ENCODE measurements at places on chromosomes 7 and 10.

- no peak for DNase-seq
These were observed 13.9 kb upstream of the PSAP start for GRCh38 chr10:71864911-71865361.

DNA sequence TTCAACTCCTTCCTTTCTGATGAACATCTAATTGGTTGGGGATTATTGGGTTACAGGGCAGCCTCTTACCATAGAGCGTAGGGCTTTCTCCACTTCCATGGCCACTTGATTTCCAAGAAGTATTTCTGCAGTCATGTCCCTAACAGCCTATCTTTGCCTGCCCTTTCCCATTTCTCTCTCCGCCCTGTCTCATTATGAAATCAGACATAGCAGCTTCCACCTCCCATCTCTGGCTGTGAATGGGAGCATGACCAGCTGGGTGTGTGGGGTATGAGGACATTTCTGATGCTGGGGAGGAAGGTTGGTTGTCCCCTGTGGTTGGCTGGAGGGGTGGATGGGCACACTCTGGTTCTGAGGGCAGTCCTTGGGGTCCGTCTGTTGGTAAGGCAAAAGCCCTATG, 41.2 kb downstream of the ADCYAP1R1 start:
- no peak for DNase-seq

DNA sequence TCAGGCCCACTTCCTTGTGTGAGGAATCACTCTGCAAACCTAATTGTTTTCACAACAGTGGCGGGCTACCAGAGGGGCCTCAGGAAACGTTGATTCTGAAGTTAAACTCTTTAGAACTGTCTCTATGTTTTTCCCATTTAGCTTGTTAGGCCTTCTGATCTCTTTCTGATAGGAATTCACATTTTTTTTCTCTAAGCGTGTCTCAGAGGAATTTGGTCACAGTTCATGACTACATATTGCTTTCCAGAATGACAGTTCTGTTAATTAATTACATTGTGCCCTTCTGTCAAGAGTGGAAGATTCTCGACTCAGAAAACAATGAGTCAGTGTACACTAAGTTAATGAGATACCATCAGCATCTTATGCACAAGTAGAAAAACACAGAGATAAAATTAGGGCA, 469.2 kb upstream of the C7orf33 start:
- no peak for DNase-seq

DNA sequence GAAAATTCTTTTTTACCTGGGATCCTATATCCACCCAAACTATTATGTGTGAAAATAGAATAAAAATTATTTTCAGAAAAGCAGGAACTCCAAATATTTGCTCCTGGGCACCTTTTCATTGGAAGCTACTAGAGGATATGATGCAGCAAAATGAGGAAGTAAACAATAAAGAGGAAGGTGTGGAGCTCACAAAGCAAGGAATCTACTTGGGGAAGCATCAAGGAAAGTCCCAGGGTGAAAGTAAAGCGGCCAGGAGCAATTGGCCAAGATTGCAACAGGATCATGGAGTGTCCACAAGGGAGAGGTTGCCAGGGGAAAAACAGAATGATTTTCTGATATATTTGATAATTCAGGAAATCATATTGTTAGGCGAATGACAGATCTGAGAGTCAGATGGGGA, 80.8 kb downstream of the CARD11 start:
- no peak for DNase-seq

GRCh38 chr10:48472501-48473069, 132.3 kb downstream of the ARHGAP22 start:
- no peak for DNase-seq

GRCh38 chr7:27808626-27809025, 68.7 kb downstream of the TAX1BP1 start:
- DNase-seq = no peak

- no peak for DNase-seq
These were observed 53.8 kb downstream of the KCTD7 start for GRCh38 chr7:66682350-66683093.

GRCh38 chr10:47396311-47396717, 12.2 kb upstream of the ZNF488 start:
- DNase-seq = no peak

- no peak for DNase-seq
These were observed 25.0 kb downstream of the RGS10 start for GRCh38 chr10:119517235-119518141.

DNA sequence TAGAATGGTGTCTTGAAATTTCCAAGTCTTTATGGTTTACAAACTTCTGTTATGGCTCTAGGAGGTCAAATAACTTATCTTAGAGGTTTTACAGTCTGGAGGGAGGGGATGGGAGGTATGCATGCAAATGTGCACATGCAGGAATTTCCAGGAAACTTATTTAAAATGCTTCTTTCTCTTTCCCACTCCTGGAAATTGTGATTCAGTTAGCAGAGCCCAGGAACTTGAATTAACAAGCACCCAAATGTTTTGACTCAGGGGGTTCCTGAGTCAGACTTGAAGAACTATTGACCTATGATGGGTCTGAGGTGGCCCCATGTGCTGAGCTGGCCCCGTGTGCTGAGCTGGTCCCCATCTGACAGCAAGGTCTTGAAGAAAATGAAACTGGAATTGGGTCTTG, 669.4 kb downstream of the INHBA start:
- DNase-seq = no peak

- DNase-seq = no peak
These were observed 49.2 kb upstream of the CPN1 start for GRCh38 chr10:100130831-100131230.

DNA sequence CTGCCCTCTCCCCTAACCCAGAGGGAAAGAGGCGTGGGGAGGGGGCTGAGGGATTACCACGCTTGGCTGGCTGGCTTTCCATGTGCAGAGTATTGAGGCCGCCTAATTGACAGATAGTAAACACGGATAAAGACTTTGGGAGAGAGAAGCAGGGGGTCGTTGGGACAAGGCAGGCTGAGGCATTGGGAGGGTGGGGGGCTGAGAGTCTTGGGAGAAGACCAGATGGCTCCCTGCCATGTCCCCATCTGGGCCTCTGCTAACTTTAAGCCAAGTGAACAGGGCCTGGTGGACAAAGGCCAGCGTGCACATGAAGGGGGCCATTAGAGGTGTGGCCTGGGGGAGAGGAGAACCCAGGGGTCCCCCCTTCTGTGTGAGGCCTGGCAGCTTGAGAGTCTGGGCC, 55.4 kb upstream of the MXI1 start:
- DNase-seq = no peak

DNA sequence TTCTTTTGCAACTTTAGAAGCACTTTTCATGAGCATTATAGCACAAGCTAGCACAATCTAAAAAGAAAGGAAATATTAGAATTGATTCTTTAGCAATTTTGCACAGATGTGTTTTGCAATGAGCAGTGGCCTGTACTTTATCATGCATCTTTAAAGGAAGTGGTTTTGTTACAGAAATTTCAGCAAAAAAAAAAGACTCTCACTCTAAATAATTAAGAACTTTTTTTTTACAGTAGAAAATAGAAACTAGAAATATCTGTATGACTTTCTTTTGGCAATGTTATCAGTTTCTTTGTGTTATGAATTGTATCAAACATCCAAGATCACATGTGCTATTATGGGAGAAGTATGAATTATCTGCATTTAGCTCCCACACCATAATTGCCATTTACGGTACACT, 195.7 kb upstream of the KLF6 start:
- no peak for DNase-seq

DNA sequence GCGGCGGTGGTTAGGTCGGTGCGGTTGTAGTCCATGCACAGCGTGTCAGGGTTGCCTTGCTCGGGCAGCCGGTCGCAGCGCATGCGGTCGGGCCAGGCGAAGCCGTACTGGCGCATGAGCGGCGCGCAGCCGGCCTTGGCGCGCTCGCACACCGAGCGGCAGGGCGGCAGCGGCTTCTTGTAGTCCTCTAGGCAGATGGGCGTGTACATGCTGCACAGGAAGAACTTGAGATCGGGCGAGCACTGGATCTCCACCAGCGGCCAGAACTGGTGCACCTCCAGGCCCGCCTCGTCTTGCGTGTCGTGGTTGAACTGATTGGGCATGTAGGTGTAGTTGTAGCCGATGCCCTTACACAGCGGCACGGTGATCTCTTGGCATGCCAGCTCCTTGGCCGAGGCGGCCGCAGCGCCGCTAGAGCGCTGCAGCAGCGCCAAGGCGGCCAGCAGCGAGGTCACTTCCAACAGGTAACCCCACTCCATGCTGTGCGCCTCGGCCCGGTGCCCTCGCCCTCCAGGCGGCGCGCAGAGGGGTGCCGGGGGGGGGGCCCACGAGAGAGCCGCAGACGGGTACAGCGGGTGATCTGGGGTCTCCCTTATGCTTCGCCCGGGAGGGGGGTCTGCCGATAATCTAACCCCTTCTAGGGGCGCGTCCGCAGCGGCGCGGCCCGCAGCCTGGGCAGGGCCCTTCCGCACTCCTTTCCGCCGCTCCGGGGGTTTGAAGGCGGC, 983 bp downstream of the FZD8 start:
- no peak for DNase-seq

- no peak for DNase-seq
These were observed 645.2 kb downstream of the PHTF2 start for GRCh38 chr7:78443811-78444210.

- DNase-seq = no peak
These were observed 16.6 kb downstream of the COL28A1 start for GRCh38 chr7:7519056-7519455.

GRCh38 chr10:57952741-57953140, 315.0 kb downstream of the IPMK start:
- DNase-seq = no peak

DNA sequence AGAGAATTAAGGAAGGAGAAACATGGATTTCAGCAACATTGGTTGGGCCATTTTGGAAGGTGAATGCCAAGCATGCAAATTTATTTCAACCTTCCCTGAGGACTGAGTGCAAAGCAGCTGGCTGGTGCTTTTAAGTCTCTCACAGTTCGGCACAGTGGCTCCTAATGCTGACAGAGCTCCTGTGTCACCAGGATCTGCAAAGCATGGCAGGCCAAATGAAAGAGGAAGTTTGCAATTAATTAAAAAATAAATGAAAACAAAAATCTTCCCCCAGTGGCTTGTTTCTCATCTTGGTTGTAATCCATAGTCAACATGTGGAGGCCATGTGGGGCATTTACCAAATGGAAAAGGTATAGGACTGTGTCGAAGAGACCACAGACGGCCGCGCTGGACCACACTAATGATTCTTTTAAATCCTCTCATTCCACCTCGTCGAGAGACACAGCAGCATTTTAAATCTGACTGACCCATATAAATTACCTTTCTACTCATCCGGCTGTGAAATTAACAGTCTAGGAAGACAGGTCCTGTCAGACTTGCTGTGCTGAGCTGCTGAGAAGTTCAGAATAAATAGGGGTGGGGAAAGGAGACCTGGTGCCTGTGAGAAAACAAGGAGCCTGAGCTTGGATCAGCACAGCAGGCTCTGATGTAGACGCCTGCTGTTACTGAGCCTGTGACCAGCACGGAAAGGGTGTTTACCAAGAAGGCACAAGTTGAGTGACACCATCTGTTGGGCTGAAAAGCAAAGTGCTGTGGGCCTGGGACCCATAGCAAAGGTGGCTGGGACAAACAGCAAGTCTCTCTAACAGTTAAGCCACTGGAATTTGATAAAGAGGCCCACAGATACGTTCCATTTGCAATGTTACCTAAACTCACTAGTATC, 136.0 kb upstream of the COL1A2 start:
- no peak for DNase-seq

GRCh38 chr7:82715344-82715743, 271.8 kb upstream of the CACNA2D1 start:
- DNase-seq = no peak

- no peak for DNase-seq
These were observed 1208.3 kb downstream of the GATA3 start for GRCh38 chr10:9262770-9263169.

DNA sequence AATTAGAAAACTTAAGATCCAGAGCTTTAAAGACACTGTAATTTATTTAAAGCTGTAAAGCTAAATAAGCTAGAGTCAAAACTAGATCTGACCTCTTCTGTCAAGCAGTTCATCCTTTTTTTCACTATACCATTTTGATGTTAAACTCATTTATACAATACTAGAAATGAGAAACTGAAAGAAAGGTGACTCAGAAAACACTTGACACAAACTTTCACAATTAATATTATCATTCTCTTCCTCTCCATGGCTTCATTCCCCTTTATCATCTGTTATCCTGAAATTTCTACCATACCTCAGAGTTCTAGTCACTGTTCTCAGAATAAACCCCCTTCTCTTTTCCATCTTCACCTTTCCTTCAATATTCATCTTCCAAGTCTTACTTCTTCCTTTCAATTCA, 1.3 kb downstream of the FIGNL1 start:
- DNase-seq = no peak

- no peak for DNase-seq
These were observed 180.3 kb downstream of the SH2D4B start for GRCh38 chr10:80718024-80718423.

- no peak for DNase-seq
These were observed 250.2 kb downstream of the ELFN1 start for GRCh38 chr7:1920266-1920681.

DNA sequence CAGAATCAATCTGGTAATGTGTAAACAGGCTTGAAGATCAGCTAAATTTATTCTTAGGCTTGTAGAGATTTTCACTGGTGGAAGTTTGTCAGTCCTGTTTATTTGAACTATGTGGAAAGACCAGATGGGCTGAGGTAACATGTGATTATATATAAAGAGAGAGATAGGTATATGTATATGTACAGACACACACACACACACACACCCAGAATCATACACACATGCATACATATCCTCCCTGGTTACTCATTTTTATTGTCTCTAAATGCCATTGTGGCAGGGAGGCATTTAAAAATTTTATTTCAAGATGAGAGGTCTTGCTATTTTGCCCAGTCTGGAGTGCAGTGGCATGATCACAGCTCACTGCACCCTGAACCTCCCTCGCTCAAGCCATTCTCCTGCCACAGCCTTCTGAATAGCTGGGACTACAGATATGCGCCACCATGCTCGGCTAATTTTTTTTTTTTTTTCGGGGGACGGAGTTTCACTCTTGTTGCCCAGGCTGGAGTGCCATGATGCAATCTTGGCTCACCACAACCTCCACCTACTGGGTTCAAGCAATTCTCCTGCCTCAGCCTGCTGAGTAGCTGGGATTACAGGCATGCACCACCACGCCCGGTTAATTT, 78.1 kb upstream of the CYTH3 start:
- no peak for DNase-seq

GRCh38 chr10:79166312-79166721, 97.6 kb downstream of the ZMIZ1 start:
- DNase-seq = no peak

DNA sequence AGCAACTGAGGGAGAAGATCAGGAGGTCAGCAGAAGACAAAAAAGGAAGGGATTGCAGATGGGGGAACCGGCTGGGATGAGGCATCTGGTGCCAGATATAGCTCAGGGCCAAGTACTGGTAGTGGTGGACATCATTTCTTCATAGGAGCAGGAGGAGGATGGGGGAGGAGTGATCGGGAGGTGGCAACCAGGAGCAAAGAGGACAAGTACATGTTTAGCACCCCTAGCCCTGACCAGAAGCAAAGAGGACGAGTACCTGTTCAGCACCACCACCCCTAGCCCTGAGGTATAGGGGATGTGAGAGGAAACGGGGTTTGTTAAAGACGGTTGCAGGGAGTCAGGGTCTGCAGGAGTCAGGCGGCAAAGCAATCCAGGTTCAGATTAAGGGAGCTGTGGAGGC, 84.5 kb upstream of the NPS start:
- no peak for DNase-seq
